NB4 (cell line): ENCODE measurements at places on chromosomes 4 and X.

GRCh38 chr4:962231-963208 is 10.8 kb downstream of the DGKQ start:
- DNase-seq = no peak

DNA sequence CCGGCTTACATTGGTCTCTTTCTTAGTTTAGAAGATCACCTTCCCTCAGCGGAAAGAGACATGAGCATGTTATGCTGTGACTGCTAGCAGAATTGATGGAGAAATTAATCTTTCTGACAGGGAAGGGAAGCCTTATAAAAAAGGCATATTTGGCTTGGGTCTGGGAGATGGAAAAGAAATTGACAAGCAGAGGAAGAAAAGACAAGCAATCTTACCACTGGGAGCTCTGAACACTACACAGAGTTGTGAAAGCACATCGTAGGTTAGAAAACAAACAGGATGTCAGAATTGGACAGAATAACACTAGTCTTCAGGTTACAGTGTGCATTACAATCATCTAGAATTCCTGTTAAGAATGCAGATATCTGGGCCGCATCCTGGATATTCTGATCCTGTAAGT is 1493.8 kb upstream of the IGFBP7 start:
- DNase-seq = no peak

DNA sequence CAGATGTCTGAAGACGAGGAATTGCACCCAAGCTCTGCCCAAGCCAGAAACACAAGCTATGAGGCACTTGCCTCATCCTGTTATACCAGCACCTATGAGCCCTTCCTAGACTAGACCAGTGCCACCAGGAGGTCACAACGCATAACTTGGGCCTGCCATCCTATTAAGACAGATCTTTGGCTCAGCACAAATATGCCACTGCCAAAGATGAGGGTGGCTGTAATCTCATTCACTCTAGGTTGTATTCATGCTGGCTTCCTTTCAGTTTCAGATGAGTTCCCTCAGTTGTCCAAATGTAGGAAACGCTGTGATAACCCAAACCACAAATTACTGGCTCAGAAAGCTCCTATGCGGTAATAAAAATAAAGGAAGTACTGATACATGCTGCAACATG is 76.5 kb upstream of the CITED1 start:
- peak; percentile 65 for DNase-seq

GRCh38 chr4:23959396-23960148 is 69.7 kb upstream of the PPARGC1A start:
- DNase-seq = no peak

GRCh38 chr4:57102050-57102624 is 8.0 kb downstream of the IGFBP7 start:
- DNase-seq = no peak

DNA sequence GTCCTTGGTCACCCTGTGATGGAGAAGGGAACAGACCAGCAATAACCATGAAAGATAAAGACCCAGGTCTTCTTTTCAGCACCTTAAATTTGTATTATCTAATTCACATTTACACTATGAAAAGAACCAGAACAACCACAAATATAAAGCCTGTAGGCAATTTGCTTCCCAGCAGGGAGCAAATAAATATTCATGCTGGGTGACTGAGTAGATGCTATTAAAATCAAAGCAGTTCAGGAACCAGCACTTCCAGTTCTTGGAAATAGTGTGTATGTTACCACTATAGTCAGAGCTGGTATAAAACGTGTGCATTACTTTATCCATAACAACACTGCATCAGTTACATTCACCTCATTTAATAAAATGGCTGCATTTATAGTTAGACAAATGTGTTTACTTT is 177.8 kb upstream of the ETNPPL start:
- no peak for DNase-seq

GRCh38 chr4:108628411-108628810 is 8.0 kb downstream of the RPL34 start:
- DNase-seq = no peak

DNA sequence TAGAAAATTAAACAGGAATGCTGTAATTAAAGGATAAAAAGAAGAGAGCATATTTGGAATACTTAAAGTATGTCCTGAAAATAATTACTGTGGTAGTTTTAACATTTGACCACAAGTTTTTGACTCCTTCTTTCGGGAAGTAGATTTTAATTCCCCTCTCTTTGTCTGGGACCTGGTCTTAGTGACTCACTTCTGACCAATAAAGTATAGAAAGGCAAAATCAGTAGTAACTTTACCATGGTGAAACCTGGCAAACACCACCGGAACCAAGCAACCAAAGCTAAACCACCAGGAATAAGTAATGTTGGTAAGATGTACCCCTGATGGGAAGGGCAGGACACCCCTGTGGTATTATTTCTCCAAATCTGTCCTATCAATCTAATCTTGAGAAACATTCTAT is 314.8 kb downstream of the PDHA2 start:
- no peak for DNase-seq

GRCh38 chr4:107714256-107714655 is 5.8 kb downstream of the PAPSS1 start:
- DNase-seq = no peak

DNA sequence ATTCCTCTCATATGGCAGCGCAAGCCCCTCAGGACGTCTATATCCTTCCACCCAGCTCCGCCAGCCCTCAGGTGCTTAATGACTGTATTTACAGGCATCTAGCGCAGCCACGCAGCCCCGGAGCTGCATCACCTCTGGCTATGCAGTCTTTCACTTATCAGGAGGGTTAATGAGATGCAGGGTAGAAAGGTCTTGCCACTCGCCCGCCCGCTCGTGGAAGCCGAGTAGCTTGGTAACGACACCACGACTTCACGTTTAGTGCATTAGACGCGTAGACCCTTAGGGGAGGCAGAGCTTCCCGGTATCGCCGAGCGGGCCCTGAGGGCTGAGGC is 1.5 kb upstream of the SLC16A2 start:
- DNase-seq = no peak

- DNase-seq = peak; percentile 38
Observed at GRCh38 chr4:53015681-53016080, 153.6 kb downstream of the RASL11B start.

GRCh38 chr4:48017108-48017571 is 568 bp downstream of the NIPAL1 start:
- DNase-seq = peak; percentile 32

GRCh38 chr4:82031376-82031927 is 342.3 kb downstream of the HNRNPD start:
- DNase-seq = no peak

- peak; percentile 72 for DNase-seq
Observed at GRCh38 chr4:17613761-17614415, 553 bp upstream of the MED28 start.

- no peak for DNase-seq
Observed at GRCh38 chrX:129679901-129680300, 25.1 kb upstream of the APLN start.

GRCh38 chr4:113141901-113142346 is 92.5 kb downstream of the ANK2 start:
- DNase-seq = no peak

GRCh38 chr4:105822061-105822460 is 73.2 kb upstream of the NPNT start:
- no peak for DNase-seq

- no peak for DNase-seq
Observed at GRCh38 chr4:29829067-29829466, 891.1 kb upstream of the PCDH7 start.

- DNase-seq = no peak
Observed at GRCh38 chr4:38133711-38134480, 173.7 kb downstream of the PTTG2 start.

DNA sequence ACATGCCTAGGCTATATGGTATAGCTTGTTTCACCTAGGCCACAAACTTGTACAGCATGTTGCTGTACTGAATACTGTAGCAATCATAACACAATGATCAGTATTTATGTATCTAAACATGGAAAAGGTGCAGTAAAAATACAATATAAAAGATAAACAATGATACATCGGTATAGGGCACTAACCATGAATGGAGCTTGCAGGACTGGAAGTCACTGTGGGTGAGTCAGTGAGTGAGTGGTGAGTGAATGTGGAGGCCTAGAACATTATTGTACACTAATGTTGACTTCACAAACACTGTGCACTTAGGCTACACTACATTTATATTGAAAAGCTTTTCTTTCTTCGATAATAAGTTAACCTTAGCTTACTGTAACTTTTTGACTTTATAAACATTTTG is 45.6 kb upstream of the ANK2 start:
- DNase-seq = no peak

- DNase-seq = no peak
Observed at GRCh38 chr4:10299601-10300000, 157.6 kb downstream of the ZNF518B start.
